Fibroblast of skin of back (primary cell): ENCODE measurements at places on chromosomes 11 and 22.

- no peak for DNase-seq
These were observed 68.2 kb downstream of the PPP2R1B start for GRCh38 chr11:111697933-111698371.

- peak; percentile 76 for DNase-seq
These were observed 3.0 kb upstream of the GTSE1 start for GRCh38 chr22:46293577-46294260.

GRCh38 chr11:65053827-65054508 lies 4.4 kb downstream of the NAALADL1 start:
- no peak for DNase-seq

GRCh38 chr22:42972649-42973535 lies 42.1 kb downstream of the PACSIN2 start:
- no peak for DNase-seq

DNA sequence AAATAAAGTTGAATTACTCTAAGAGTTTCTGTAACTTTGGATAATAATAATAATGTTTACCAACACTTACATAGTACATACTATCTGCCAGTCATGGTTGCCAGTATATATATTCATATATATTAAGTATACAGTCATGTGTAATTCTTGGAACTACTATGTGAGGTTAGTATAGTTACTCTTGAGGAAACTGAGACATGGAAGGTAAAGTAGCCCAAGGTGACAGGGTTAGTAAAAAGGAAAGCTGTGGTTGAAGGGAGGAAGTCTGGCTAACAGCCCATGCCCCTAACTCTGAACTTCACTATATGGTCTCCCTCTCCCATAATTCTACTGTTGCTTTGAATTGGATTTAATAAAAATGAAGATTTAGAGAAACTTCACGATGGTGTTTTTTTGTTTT lies 24.9 kb downstream of the FDX1 start:
- DNase-seq: no peak

GRCh38 chr11:64553554-64554201 lies 37.3 kb upstream of the SLC22A12 start:
- DNase-seq: peak; percentile 33

- DNase-seq: no peak
These were observed 138.1 kb downstream of the SLC1A2 start for GRCh38 chr11:35281169-35281688.

- DNase-seq: peak; percentile 59
These were observed 31.7 kb downstream of the INSC start for GRCh38 chr11:15146271-15147003.

DNA sequence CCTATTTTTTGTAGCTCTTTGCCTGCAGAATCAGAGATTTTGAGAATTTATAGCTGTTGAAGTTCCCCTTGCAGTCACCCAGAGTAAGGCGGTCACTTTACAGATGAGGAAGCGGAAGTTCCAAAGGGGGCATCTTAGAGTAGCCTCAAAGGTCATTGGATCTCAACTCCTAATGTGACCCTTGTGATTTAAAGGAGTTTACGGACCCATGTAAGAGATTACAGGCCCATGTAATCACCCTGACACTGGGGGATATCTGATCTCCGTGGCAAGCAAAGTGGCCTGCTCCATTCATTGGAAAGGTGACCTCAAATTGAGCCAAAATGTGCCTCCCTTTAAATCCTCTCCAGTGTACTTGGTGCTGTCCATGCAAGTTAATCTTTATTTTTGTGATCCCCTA lies 15.7 kb downstream of the P2RX3 start:
- no peak for DNase-seq

DNA sequence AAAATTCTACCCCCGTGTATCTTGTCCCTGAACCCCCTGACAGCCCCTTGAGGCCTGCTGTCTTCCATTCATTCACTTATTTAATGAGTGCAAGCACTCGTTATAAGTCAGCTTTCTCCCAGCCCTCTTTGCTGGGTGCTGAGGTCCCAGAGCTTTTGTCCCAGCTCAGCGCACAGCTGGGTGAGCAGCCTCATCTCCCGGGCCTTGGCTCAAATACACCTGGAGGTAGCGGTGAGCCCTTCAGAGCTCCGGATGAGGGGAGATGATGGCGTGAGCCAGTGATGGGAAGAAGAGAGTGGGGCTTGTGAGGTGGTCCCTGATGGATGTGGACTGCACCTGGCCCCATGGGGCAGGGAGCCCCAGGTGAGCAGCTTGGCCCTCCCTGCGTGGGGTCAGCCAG lies 18.1 kb upstream of the ARHGAP8 start:
- no peak for DNase-seq
